ENCODE measurements at places on chromosomes 16 and 17. TPM values are rescaled to one million over a fixed set of nuclear protein-coding genes. Genes with fewer than 3 reads are reported as not detected.

DNA sequence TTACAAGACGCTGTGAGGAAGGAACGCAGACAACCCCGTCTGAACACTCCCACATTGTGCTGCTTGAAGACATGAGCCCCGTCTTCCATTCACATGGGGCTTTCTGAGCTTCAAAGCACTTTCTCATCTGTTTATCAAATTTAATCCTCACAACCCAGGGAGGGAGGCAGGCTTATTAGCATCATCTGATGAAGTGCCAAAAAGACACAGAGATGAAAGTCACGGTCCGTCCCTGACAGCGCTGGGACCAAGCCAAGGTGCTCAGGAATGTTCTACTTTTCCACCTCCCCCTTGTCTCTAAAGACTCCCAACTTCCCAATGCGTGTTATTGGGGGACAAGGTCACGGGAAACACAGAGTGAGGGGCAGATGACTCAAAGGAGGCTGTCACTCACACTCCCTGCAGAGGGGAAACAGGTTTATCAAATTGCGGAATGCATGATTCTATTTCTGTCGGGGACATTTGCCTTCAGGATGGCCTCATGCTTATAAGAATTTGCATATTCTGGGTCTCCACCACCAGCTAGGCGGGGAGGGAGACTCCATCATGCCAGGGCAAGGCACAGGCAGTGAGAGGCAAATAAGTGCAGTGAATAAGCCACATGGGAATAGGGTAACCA is 10.7 kb downstream of the XYLT1 start:
- no peak for DNase-seq

DNA sequence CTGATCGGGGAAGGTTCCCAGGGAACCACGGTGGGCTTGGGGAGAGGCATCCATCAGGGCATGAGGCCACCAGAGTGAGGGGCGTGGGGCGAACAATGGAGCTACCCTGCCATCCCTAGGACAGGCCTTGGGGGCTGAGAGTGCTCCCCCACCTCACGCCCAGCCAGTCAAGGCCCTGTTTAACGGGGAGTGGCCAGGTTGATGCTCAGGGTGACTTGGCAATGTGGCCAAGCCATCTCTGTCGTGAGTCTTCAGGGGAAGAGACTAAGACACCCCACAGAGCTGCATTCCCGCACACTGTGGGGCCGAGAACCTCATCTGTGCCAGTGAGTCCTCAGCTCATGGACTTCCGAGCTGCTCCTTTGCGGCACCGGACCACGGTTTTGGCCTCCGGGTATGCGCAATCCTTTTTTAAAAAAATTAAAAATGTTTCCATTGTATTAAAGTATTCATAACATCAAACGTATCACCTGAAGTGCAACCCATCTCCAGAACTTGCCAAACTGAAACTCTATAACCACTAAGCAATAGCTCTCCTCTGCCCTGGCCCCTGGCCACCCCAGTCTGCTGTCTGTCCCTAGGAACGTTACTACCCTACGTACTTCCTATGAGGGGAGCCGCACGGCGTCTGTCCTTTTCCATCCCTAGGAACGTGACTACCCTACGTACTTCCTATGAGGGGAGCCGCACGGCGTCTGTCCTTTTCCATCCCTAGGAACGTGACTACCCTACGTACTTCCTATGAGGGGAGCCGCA is 71.8 kb upstream of the DOC2B start:
- DNase-seq, result no peak

The LRRC46 gene
- 0.23 TPM for total RNA-seq

The SERPINF2 gene
- total RNA-seq, result 1.3 TPM

The TEKT5 gene
- total RNA-seq, result not detected

The NAA38 gene
- 23.1 TPM for total RNA-seq

All from CD4-positive, alpha-beta memory T cell (primary cell).